ENCODE measurements at places on chromosomes 7 and 10.

- no peak for DNase-seq
These were observed 156.5 kb upstream of the AGR3 start for GRCh38 chr7:17038160-17038782.

- no peak for DNase-seq
These were observed 1086.9 kb downstream of the NRG3 start for GRCh38 chr10:82961864-82962263.

- DNase-seq = no peak
These were observed 6.3 kb downstream of the CFAP69 start for GRCh38 chr7:90251304-90251635.

- DNase-seq = peak; percentile 82
These were observed 127.1 kb downstream of the AOAH start for GRCh38 chr7:36597090-36597773.

DNA sequence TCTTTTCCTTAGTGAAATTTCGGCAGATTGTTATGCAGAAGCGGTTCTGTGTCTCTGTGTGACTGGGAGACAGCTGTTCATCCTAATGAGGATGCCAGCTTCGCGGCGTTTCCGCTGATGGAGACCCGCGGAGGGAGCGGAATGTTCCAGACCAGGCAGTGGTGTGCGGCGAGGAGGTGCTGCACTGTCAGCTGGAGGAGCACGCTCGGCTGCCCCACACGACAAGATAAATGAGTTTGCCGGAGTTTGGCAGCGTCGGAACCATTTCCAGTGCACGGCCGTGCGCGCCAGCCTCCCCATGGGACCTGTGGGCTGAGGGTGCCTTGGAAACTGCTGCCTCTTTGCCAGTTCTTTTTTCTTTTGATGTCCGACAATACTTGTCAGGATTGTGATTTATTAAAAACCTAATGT lies 64.6 kb downstream of the WDR37 start:
- no peak for DNase-seq

DNA sequence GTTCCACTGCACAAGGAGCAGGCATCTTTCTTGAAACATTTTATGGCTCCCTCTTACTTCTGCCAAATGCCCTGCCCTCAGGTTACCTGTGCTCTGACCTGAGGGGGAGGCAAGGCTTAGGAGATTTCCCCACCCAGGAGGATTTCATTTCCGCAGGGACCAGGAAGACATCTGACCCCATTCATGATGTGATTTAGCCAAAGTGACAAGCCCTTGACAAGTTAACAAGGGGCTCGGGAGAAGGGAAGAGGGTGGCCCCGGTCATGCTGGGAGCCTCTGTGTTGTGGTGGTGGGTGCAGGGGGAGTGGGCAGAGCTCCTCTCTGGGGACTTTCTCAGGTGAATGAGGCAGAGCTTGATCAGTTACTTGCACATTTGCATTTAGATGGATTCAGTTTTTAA lies 18.9 kb downstream of the GIMAP5 start:
- no peak for DNase-seq
